GM12878 (cell line): ENCODE measurements at places on chromosomes 5 and 9. TPM values are rescaled to one million over a fixed set of nuclear protein-coding genes. Genes with fewer than 3 reads are reported as not detected.

GRCh38 chr5:177328545-177329231, 17.0 kb upstream of the MXD3 start:
- no peak for DNase-seq
- no peaks in the 10 kb centered on the region for H3K27me3 ChIP-seq
- no peak overlapping the region for H3K4me3 ChIP-seq
- H3K4me1 ChIP-seq, result no peaks in the 10 kb centered on the region

- H3K27me3 ChIP-seq, result no peaks in the 10 kb centered on the region
- no peak overlapping the region for H3K27ac ChIP-seq
- H3K36me3 ChIP-seq, result peaks cover 25% of the 10 kb centered on the region
- peaks cover 16% of the 10 kb centered on the region for H3K4me1 ChIP-seq
- no peak overlapping the region for H3K4me3 ChIP-seq
Measured at GRCh38 chr5:134813827-134814226, 31.9 kb upstream of the C5orf24 start.

DNA sequence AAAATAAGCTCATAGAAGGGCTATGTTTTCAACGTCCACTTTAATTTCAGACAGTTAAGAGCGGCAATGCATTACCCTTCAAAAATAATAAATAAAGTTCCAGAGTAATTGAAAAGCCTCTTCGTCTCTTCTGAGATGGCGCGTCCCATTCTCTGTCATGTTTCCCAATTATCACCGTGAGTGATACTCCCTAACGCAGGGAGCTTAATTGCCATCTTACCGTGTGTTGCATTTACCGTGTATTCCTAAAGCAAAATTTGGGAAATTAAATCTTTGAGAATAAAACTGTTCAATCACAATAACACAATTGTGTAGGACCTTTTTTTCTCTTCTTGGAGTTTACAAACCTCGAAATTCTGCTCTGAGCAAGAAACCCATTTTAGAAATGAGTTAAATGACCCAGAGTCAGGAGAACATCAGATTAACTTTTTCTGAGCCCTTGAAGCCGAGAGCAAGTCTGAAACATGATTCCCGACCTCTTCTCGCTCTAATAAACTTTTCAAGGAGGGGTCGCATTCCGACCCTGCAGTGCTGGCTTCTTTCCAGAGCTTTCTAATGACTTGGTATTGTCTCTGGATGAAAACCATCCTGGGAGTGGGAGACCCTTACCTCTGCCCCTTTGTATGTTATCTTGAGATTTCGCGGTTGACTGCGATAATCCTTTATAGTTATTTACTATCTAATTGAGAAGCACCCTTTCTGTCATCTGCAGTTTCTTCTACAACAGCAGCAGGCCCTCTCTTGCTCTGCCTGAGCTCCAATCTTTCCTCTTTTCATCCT, 251.5 kb downstream of the FSTL4 start:
- no peaks in the 10 kb centered on the region for H3K36me3 ChIP-seq
- H3K27me3 ChIP-seq, result peaks cover 2% of the 10 kb centered on the region
- no peak overlapping the region for H3K4me3 ChIP-seq
- no peak for DNase-seq
- no peak overlapping the region for H3K27ac ChIP-seq
- H3K4me1 ChIP-seq, result no peaks in the 10 kb centered on the region

- H3K4me1 ChIP-seq, result no peaks in the 10 kb centered on the region
- H3K27me3 ChIP-seq, result no peaks in the 10 kb centered on the region
- no peak for DNase-seq
Measured at GRCh38 chr5:50553560-50553984, 112.5 kb upstream of the EMB start.

GRCh38 chr5:18523380-18523779, 889.1 kb downstream of the TAF11L14 start:
- DNase-seq, result no peak
- H3K4me3 ChIP-seq, result no peak overlapping the region
- H3K27ac ChIP-seq, result no peak overlapping the region
- no peaks in the 10 kb centered on the region for H3K27me3 ChIP-seq
- no peaks in the 10 kb centered on the region for H3K36me3 ChIP-seq

- no peak overlapping the region for H3K4me3 ChIP-seq
- H3K36me3 ChIP-seq, result no peaks in the 10 kb centered on the region
- H3K27ac ChIP-seq, result no peak overlapping the region
Measured at GRCh38 chr9:4077499-4078102, 222.3 kb downstream of the GLIS3 start.

ARL14EPL gene
- not detected in 2 replicates for total RNA-seq

GDF9 gene
- 0.28 and 0.85 TPM in 2 replicates for total RNA-seq
